ENCODE measurements at places on chromosomes 1 and 21.

- DNase-seq: no peak
Measured at GRCh38 chr1:169868978-169869377, 24.7 kb downstream of the SCYL3 start.

DNA sequence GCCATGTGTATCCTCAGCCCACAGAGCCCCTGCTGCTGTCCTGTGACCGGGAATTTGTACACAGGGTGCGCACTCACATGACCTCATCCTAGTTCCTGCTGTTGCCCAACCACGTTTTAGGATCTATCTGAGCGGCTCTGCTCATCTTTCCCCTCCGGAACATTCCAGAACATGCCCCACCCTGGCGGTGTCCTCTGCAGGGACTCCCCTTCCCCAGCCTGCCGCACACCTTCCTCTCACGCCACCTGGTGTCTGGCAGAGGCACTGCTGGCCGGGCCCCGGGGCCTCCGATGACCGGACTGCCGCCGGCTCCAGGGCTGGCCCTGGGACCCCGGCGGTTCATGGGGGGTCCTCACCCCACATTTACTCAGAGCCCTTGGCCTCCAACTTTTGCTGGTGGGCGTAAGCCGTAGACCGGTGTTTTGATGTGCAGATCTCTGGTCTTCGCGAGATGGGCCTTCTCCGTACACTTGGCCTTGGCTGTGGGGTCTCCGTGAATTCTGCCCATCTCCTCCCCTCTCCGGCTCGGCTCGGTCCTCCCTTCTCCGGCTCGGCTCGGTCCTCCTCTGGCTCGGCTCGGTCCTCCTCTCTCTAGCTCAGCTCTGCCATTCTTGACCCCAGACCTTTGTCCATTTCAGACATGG lies 29.5 kb downstream of the ARHGEF16 start:
- no peak for DNase-seq

DNA sequence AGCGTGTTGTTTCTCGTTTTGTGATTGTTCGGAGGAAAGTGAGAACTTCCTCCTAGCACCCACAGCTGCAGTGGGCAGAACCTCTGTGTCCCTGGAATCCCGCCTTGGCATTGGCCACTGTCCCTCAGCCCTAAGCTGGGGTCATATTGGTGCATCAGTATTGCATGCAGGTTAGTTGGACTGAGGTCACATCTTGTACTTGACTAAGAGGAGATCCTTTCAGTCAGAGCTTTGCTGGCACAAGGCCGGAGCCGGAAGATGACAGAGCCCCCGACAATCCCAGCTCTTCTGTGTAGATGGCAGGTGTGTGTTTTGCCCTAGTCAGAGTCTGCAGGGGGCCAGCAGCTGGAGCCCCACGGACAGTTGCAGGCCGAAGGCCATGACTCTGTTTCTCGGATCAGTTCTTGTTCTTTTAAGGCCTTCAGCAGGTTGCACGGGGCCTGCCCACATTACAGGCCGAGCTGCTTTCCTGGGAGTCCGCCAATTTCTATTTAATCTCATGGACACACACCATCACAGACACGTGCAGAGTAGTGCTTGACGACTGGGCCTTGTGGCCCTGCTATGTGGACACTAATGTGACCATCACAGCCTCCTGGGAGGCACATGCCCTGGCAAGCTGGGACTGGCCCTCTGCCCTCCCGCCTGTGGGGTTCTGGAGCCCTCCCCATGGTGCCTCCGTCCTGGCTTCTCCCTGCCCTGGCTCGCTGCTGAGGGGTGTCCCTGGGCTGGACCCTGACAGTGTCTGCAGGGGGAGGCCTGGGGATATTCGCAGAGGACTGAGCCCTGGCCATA lies 14.9 kb downstream of the SNAP47 start:
- no peak for DNase-seq

DNA sequence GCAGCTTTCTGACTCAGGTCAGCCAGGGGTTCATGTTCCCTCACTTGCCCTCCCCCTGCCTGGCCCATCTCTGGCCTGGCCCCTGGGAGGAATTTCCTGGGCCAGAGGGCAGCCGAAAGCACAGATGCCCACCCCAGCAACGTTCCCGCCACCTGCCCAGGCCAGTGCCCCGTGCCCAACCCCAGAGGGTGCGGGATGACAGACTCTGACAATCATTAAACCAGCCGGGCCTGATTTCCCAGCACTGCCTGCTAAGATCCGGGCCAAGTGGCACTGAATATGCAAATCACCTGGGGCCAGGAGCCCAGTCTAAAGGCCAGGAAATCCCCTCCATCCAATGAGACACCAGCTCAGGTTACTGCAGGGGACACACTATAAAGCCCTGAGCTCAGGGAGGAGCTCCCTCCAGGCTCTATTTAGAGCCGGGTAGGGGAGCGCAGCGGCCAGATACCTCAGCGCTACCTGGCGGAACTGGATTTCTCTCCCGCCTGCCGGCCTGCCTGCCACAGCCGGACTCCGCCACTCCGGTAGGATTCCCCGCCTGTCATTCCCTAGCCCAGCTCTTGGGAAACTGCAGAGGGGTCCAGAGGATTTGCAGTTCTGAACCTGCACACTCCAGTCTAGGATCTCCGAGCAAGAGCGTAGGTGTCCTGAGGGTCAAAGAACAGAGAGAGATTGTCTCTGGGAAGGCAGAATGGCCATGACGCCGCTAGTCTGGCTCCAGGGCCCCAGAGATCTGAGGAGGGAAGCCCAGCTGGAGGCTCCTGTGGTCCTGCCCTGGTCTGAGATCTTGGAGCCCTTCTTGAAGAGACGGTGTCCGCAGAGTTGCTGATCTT lies at the start of gene ELF3:
TSS of gene ELF3 (plus strand) at position 408 of the 836 bp plus-strand sequence. CDS start 550 bp downstream, outside the sequence.
- DNase-seq: no peak

- no peak for DNase-seq
Measured at GRCh38 chr1:202844259-202844658, 33.5 kb downstream of the PCAT6 start.

- no peak for DNase-seq
Measured at GRCh38 chr1:35931446-35932157, 697 bp downstream of the AGO3 start.

GRCh38 chr1:161032409-161032808 lies 6.4 kb downstream of the TSTD1 start:
- no peak for DNase-seq

DNA sequence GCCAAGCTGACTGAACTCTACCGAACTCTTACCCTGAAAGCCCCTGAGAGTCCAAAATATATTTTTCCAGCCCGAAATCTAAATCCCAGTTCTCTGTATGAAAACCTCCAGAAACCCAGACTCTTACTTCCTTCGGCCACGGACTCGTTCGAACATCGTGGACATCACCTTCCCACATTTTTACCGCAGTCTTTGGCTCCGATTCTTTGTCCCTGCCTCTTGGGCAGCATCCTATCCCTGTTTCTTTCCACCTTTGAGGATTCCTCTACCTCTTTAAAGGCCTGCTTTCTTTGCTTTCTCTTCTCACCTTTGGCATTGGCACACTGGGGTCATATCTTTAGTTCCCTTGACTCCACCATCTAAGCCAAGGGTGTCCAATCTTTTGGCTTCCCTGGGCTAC lies 932 bp upstream of the USP24 start:
- DNase-seq: no peak

- no peak for DNase-seq
Measured at GRCh38 chr1:74530892-74531291, 18.5 kb upstream of the LRRC53 start.

DNA sequence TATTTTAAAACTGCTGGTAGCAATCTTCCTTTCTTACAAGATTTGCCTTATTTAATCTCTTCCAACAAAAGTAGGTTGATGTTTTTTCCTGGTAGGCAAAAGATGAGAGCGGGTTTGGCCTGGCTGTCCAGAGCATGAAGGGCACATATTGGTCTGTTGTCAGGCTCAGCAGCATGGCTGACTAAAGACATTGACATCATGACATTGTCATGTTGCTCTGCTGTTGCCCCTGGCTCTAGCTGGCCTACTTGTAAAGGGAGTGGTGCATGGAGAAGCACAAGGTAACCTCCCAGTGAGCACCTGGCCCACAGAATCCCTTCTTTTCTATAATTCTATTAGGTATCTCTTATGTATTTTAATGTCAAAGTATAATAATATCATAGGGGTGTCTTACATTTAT lies 23.6 kb downstream of the GNPAT start:
- no peak for DNase-seq

DNA sequence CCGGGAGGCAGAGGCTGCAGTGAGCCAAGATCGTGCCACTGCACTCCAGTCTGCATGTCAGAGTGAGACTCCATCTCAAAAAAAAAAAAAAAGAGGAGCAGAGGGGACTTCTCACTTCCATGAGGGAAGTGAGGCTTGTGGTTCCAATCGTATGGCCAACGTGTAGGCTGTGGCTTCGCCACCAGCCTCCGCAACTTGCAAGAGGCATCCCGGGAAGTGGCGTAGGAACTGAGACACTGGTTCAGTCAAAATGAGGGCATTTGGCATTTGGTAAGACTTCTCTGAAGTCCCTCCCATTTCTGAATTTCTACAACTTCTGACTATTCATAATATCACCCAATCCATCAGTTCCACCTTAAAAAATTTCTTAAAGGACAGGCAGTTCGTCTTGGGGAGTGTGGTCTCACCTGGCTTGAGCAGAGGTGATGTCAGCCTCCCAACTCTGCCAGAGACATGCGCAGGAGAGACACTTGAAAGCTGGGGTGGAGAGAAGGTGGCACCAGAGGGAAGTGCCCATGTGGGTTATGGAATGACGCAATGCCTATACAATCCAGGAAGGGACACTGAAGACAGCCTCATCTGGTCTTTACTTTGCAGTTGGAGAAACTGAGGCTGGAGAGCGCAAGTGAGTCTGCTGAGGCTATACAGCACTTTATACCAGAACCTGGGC lies 17.2 kb downstream of the KAZN start:
- DNase-seq: no peak

DNA sequence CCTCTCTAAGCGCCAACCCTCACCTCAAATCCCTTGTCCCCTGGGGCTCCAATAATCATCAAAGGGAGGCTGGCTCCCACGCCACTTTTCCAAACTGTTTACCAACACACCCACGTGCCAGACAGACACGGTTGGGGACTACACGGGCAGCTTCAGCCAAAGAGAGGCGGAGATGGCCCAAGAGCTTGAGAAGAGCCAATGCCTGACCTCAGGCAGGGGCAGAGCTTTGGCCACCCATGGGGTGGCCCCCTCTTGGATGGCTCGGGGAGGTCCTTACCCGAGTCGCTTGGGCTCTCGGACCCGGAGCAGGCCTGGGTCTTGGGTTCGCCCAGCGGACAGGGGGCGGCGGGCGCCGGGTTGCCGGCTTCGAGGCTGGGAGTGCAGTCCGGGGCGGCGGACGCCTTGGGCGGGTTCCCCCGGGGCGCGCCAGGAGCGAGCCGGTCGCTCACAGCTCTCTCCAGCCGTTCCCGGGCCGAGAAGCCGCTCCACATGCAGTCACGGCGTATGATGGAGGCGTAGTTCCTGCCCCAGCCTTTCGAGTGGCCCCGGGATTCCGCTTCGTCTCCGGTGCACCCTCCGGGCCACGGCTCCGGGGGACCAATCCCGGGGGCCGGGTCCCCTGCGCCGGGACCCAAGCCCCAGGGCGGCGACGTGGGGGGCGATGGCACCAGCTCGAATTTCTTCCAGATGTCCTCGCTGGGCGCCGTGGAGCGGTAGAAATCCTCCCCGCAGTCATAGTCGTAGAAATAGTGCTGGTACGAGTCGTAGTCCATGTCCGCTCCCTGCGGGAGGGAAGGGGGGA lies 854 bp downstream of the MYCL start:
- no peak for DNase-seq

DNA sequence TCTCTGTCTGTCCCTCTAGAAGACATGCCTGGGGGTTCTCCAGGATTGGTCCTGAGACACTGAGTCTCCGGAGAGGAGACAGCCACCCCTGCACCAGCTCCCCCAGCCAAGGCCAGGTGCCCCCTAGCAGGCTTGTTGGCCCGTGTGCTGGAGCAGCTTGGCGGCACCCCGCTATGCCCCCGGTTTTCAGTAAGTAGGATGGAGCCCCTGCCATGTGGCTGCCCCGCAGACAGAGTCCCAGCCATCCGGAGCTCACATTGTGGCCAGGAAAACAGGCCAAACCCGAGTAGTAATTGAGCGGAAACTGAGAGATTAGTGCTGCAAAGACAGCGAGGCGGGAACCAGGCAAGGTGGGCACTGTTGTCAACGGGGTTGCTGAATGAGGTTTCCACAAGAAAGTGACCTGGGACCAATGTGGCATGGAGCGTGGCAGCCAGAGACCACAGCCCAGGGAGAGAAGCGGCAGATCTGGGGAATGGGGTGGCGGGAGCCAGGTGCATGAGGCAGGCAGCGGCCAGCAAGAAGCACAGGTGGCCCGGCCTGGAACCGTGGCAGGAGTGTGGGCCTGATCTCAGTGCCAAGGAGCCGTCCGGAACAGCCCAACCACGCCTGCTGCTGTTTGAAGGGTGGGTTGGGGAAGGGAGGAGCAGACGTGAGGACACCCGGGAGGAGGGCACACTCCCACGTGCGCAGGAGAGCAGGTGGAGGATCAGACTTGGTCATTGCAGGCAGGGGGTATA lies 137.4 kb upstream of the VAMP3 start:
- DNase-seq: no peak

GRCh38 chr1:14689996-14690615 lies 91.6 kb downstream of the KAZN start:
- DNase-seq: no peak

DNA sequence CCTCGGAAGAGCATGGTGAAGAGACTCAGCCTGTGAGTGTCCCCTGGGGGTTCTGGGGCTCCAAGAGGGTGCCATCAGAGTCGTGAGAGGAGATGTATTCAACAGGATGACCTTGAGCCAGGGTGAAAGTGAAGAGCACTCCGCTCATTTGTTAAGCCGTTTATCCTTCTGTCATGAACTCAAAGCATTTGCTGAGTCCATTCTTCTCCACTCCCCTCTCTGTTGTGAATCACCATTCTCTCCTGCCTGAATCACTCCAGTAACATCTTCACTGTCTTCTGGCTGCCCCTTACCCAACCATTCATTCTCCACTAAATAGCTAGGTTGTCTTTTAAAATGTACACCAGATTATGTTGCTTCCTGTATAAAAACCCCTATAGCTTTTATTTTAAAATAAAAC lies 102.2 kb downstream of the RGL1 start:
- no peak for DNase-seq

GRCh38 chr1:27555700-27556424 lies 48.1 kb downstream of the AHDC1 start:
- DNase-seq: no peak

- no peak for DNase-seq
Measured at GRCh38 chr1:154614247-154614646, 6.3 kb upstream of the ADAR start.

- DNase-seq: no peak
Measured at GRCh38 chr1:2477791-2478499, 1.9 kb downstream of the PLCH2 start.

GRCh38 chr1:230263568-230264195 lies 162.4 kb downstream of the PGBD5 start:
- no peak for DNase-seq

- DNase-seq: no peak
Measured at GRCh38 chr1:64963466-64963865, 2.9 kb downstream of the JAK1 start.

- DNase-seq: no peak
Measured at GRCh38 chr1:228009828-228010775, 3.3 kb downstream of the WNT3A start.

DNA sequence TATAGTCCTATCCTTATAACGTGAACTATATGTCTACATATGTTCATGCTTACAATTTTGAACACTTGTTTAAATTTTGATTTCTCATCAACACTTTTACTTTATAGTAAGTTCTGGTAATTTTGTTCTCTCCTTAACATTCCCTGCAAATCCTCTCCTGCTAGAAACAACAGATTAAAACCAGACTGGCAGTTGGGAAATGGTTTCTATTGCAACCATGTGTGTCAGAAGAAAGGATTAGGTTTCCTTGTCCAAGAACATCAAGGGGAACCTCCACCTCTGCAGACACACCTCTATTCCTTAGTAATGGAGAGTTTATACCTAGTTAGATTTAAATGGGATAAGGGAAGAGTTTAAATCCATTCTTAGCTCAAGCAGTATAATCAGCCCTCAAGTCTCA lies 3.3 kb upstream of the WARS2 start:
- no peak for DNase-seq

All from smooth muscle cell of the brain vasculature (primary cell).